ENCODE measurements at places on chromosomes 7 and 10. TPM values are rescaled to one million over a fixed set of nuclear protein-coding genes. Genes with fewer than 3 reads are reported as not detected.

C10orf90 gene
- 0.18 TPM for total RNA-seq

DYDC1 gene
- not detected for total RNA-seq

RPEL1 gene
- not detected for total RNA-seq

SPDYE8 gene
- total RNA-seq, result not detected

SFTPA1 gene
- 4.6 TPM for total RNA-seq

BEND7 gene
- 14.9 TPM for total RNA-seq

AKR1C4 gene
- total RNA-seq, result 292 TPM

SEM1 gene
- 27.2 TPM for total RNA-seq

BTBD16 gene
- 1.5 TPM for total RNA-seq

TAS2R5 gene
- 0.45 TPM for total RNA-seq

NCF1 gene
- total RNA-seq, result 1.0 TPM

FAM25A gene
- total RNA-seq, result not detected

FLNC gene
- total RNA-seq, result 0.55 TPM

ADD3 gene
- 14.2 TPM for total RNA-seq

ADAM8 gene
- total RNA-seq, result 7.4 TPM

MINDY3 gene
- total RNA-seq, result 11.8 TPM

DYNC1I1 gene
- total RNA-seq, result 0.15 TPM

METTL27 gene
- 0.96 TPM for total RNA-seq

GRCh38 chr10:36534471-36535002, 590.9 kb upstream of the ANKRD30A start:
- DNase-seq, result no peak

DNA sequence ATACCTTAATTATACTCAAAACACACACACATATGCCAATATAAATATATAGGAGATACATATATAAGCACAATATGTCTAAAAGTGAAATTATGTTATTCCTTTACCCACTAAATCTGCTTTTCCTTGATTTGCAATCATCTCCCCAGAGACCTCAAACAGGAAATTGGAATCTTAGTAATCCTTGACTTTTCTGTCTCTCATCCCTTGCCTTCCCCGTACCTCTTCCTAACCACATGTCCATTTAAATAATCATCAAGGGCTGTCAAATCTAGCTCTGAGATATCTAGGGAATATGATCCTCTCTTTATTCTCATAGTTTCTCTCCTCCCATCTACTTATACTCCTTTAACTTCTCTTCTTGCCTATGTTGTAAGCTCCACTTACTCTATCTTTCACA, 336.6 kb downstream of the HGF start:
- DNase-seq, result no peak

- no peak for DNase-seq
These were observed 74.0 kb downstream of the TLL2 start for GRCh38 chr10:96439725-96440124.

DNA sequence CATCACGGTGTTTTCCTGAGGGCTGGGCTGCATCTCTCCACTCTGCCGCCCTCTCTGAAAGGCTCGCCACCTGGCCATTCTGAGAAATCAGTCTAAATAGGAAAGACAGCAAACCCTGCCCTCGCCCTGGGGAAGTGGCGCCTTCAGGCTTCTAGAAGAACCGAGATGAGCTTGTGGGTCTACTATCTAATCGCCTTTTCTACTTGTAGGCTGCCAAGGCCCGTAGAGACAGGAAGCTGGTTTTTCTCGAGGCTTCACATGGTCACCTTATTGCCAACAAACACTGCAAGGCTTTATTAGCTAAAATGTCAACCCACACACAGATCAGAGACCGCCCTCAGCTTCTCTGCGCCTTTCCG, 21.4 kb downstream of the LAT2 start:
- no peak for DNase-seq

- no peak for DNase-seq
These were observed 20.9 kb downstream of the EBF3 start for GRCh38 chr10:129942936-129943715.

DNA sequence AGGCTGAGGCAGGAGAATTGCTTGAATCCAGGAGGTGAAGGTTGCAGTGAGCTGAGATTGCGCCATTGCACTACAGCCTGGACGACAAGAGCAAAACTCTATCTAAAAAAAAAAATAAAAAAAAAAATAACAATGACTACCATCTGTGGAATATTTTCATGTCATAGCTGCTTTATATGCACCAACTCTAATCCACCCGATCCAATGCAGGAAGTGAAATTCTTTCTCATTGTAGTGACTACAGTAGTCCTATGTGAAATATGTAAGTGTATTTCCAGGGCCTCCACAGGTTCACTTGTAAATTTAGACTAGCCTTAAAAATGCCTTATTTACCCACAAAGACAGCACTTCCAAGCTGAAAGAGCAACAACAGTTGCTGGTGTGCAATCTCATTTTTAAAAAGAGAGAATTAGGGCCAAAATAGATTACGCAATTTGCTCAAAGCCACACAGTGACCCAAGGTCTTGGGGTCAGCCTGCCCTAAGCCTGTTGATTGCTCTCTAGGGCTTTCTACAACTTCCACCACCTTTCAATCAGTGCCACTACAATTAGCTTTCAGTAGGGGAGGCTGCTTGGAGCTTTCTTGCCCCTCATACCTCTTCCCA, 25.8 kb upstream of the EGFR start:
- DNase-seq, result peak; percentile 59

DNA sequence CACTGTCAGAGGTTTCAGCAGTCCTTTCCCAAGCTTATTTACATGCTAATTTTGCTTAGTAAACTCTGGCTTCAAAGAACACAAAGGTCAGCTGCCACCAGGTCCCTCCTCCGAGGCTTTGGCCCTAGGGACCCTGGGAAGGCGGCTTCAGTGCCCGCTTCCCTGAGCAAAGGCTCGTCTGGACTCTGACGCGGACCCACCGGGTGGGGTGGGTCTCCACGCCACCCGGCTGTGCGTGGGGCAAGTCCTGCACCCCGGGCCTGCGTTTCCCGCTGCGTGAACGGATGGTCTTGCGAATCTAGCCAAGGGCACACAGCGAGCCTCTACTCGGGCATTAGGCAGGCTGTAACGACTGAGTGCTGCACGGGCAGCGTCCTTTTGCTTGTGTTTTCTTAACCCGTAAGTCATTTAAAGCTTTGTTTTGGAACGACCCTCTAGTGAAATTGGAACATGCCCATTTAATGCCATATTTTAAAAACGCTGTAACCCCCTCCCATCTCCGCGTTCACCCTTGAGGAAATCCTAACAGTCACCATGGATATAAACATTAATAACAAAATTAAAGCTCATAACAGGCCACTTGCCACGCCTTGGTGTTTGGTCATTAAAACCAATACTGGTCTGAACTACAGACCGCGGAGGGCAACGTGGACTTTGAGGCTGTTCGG, 828 bp downstream of the BNIP3 start:
- DNase-seq, result peak; percentile 80

DNA sequence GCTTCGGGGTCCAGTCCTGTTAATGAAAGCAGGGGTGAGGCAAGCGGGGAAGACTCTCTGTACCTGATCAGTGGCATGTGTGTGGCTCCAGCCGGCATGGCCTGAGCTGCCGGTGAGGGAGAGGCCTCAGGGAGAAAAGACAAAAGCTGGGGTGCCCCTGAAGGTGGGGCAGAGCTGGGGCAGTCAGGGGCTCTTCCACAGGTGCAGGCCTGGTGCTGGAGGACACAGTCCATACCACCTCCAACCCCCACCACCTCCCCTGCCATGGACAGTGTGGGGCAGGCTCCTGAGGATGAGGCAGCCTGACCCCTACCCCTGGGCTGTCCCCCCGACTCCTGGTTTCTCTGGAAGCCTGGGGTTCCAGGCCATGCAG, 129.5 kb downstream of the LHPP start:
- no peak for DNase-seq

DNA sequence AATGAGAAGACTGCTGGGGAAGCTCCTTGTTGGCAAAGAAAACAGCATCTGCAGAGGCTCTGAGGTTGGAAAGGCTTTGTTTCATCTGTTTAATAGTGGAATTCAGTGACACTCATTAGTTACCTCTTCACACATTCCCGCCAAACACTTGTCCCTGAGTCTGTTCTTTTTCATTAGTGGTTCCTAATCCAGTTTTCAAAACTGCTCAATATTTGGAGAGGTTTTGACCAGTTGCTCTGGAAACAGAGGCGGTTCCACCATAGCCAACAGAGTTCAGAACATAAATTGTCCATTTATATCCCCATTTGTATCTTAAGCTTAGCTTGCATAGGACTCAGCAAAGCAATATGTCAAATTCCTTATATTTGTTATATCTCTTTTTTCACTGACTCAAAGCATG, 754.6 kb downstream of the AUTS2 start:
- no peak for DNase-seq

DNA sequence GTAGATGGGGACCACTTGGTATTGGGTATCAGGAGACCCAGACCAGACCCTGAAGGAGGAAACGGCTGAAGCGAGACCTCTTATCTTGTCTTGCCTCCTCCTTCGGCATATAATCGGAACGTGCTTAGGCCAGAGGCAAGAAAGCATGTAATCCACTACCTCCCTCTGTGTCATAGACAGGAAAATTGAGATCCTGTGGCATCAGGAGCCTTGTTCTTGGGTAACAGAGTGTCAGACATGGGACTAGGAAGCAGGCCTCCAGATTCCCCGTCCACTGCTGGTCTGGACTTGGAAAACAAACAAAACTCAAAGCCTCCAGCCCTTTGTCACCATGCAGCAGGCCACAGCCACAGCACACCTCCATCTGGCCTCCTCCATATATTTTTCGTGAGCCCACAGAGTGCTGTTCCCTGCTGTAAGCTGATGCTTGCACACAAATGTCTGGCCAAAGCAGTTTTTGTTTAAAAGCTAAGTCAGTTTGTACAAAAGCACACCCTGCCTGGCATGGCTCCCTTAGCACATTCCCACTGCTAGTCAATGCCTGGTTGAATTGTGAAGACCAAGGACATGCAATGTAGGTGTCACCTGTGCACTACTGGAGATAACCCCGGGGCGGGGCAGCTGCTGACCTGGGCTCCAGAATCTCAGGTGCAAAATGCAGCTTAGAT, 510.9 kb downstream of the RPS24 start:
- no peak for DNase-seq

DNA sequence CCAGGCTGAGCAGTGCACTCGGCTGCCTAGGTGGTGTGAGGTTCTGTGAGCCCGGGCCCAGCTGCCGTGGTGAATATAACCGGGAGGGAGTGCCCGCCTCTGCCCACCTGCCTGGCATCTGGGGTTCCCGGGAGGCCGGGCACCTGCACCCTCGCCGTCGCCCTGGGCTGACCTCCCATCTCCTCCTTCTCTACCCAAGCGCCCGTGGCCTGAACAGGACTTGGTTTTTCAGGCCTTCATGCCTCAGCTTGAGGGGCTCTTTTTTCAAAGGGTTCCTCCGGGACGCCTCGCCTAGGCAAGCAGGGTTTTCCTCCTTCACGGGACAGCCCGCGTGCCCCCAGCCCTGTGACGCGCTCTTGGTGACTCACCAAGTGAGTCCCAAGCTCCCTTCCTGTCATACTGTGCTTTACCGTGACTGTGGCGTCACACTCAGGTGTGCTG, 9.9 kb downstream of the INPP5A start:
- no peak for DNase-seq

DNA sequence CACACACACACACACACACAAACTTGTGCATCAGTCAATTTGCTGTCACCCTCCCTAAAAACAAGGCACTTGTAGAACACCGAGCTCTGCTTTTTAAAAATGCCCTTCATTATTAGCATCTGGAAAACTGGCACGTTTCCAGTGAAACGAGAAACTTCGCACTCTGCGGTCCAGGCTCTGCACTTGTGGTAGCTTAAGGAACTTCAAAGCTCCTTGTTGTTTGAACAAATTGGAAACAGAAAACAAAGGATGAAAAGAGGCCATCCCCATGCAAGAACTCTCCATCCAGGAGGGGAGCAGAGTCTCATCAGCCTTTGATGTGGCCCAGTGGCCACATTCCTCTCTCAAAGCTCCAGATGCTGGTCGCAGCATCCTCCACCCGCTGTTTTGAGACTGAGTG, 105.1 kb downstream of the C10orf90 start:
- no peak for DNase-seq

- DNase-seq, result no peak
These were observed 16.7 kb downstream of the STN1 start for GRCh38 chr10:103901299-103901698.

GRCh38 chr10:31353574-31353973, 34.6 kb downstream of the ZEB1 start:
- DNase-seq, result no peak

DNA sequence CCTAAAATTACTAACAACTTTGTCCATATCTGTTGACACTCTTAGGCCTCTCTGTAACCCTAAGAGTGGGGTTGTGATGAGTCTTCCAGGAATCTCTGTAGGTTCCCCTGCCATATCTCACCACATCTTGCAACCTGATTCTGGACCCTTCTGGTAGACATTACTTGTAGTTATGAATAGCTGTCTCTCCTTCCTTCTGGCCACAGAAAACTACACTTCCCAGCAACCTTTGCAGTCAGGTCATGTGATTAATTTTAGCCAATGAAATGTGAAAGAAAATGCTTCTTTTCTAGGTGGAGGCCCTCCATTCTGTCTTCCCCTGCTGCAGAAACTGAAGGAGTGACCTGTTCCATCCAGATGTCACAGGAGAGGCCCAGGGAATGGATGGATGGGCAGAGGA, 147.6 kb upstream of the AOAH start:
- no peak for DNase-seq

GRCh38 chr7:55550010-55550663, 22.2 kb downstream of the VOPP1 start:
- DNase-seq, result peak; percentile 61
